T-helper 22 cell (primary cell): ENCODE measurements at places on chromosomes 6 and 20.

DNA sequence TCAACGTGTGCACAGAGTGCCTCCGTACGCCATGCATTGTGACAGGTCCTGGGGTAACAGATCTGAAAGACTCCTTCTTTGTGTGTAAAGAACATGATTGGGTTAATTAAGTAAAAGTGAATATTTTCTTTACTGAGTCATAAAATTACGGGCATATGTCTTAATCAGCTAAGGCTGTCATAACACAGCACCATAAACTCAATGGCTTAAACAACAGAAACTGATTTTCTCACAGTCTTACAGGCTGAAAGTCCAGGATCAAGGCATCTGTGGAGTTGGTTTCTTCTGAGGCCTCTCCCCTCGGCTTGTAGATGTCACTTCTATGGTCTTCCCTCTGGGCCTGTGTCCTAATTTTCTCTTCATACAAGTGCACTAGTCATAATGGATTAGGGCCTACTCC lies 176.9 kb downstream of the MTFR2 start:
- no peak for DNase-seq

GRCh38 chr6:31762878-31763618 lies 592 bp downstream of the SAPCD1 start:
- no peak for DNase-seq

DNA sequence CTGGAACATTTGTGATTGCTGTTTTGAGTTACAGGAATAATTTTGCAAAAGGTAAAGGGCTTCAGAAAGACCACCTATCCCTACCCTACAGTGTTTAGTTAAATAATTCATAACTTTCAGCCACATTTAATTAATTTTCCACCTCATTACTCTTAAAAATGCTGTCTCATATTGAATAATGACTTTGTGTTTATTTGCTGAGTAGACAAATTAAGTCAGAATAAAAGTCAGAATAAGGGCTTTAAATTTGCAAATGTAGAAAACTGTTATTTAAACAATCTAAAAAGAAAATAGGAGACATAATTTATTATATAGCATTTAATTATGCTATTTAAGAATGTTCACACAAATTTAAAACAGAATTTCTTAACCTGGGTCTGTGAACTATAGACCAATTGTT lies 293.7 kb upstream of the RIMS1 start:
- DNase-seq, result no peak

DNA sequence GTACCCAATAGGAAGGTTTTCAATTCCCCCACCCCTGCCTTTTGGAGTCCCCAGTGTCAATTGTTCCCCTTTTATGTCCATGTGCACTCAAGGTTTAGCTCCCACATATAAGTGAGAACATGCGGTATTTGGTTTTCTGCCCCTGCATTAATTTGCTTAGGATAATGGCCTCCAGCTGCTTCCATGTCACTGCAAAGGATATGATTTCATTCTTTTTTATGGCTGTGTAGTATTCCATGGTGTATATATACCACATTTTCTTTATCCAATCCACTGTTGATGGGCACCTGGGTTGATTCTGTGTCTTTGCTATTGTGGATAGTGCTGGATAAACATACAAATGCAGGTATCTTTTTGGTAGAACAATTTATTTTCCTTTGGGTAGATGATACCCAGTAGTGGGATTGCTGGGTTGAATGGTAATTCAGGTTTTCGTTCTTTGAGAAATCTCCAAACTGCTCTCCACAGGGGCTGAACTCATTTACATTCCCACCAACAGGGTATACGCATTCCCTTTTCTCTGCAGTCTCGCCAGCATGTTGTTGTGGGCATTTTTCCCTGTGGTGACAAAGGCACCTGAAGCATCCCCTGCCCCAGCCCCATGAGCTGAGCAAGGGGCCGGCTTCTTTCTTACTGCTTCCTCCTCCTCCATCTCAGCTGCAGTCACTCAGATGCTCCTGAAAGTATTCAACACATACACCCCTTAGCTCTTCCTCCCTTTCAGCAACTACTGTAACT lies 66.7 kb downstream of the ELOVL2 start:
- no peak for DNase-seq

DNA sequence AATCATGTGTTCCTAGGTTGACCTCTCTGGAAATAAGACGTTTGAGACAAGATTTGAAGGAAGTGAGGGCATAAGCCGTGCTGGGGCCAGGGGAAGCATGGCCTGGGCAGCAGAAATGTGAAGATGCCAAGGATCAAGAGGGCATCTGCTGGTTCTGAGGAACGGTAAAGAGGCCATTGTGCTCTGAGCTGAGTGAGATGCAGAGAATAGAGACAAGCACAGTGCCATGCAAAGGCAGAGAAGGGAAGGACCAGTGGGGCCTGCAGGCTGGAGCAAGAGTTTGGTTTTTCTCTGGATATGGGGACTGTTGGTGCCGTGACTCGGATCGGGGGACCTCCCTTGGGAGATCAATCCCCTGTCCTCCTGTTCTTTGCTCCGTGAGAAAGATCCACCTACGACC lies 50.8 kb downstream of the SMPDL3A start:
- no peak for DNase-seq

GRCh38 chr6:152836523-152836922 lies 85.9 kb downstream of the VIP start:
- DNase-seq, result no peak

- no peak for DNase-seq
These were observed 70.2 kb downstream of the BMP2 start for GRCh38 chr20:6837730-6838129.
